Ascending aorta (tissue), 2 donors: ENCODE measurements at places on chromosomes 11 and 22. TPM values are rescaled to one million over a fixed set of nuclear protein-coding genes. Genes with fewer than 3 reads are reported as not detected.

Gene MOV10L1
- not detected for total RNA-seq

Gene CFAP300
- total RNA-seq = not detected

Gene TMEM179B
- total RNA-seq = 102 TPM

Gene UCP3
- total RNA-seq = not detected

Gene MS4A6E
- not detected for total RNA-seq

- peak; percentile 53 for DNase-seq
These were observed 22.2 kb downstream of the MRGPRG start for GRCh38 chr11:3196161-3197043.

DNA sequence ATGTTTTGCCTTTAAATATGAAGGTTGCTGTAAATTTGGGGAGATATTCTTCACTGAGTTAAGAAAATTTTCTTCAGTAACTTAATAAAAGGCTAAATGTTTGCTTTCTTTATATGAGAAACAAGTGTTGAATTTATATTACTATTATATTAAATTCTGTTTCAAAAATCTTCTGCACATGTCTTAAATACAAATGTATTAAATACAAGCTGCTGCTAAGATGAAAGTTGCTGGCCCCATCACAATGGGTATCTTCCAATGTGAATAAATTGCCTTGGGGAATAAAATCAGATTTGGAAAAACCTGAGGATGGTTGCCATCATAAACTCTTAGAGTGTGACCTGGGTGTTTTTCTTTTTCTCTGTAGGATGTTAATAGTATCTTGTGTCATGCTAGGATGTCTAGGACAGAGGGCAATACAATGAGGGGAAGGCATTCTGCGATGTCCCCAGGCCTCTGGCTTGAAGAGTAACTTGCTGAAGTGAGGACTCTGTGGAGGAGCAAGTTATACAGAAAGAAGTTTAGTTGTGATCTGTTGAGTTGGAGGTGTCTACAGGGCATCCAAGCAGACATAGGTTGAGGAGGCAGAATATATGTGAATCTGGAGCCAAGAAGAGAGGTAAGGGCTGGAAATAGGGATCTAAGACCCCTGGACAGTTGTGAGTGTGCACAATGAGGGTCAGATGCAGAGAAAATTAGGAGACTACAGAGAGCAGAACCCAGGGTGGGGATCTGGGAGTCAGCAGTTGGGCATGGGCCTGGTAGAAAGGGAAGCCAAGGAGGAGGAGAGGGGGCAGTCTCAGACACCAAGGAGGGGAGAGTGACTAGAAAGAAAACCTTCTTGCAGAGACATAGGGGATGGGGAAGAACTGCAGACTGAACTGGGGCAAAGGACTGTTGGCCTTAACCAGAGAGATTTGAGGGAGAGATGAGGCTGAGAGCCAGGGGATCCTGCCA, 4.8 kb downstream of the IGLL5 start:
- DNase-seq = no peak

DNA sequence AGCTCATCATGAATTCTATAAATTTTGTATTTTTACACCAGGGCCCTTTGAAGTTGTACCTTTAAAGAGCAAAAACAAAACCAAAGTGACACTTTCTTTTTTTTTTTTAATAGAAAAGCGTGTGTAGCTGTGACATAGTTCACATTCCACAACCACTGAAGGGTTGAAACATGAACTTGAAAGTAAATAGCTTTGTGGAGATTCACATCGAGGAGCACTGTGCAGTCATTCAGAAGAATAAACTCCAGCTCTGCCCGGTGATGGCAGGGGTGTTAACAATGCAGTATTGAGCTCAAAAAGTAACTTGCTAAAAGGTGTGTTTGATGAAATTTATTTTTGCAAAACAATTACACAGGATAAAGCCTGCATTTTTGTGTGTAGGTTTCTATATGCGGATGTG, 1166.2 kb downstream of the TBC1D22A start:
- no peak for DNase-seq

- no peak for DNase-seq
These were observed 93.2 kb upstream of the OR4B1 start for GRCh38 chr11:48123254-48123875.

DNA sequence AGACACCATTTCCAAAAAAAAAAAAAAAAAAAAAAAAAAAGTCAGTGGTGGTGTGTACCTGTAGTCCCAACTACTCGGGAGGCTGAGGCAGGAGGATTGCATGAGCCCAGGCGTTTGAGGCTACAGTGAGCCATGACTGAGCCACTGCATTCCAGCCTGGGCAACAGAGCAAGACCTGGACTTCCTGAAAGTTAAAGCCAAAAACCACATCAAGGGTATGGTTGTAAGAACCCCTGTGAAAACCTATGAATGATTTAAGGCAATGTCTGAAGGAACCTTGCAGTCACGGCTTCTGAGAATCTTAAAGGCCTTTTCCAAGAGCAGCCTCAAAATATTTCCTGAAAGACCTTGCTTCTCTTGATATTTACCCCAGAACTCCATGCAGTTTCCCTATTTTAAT, 30.5 kb upstream of the MSANTD2 start:
- no peak for DNase-seq

DNA sequence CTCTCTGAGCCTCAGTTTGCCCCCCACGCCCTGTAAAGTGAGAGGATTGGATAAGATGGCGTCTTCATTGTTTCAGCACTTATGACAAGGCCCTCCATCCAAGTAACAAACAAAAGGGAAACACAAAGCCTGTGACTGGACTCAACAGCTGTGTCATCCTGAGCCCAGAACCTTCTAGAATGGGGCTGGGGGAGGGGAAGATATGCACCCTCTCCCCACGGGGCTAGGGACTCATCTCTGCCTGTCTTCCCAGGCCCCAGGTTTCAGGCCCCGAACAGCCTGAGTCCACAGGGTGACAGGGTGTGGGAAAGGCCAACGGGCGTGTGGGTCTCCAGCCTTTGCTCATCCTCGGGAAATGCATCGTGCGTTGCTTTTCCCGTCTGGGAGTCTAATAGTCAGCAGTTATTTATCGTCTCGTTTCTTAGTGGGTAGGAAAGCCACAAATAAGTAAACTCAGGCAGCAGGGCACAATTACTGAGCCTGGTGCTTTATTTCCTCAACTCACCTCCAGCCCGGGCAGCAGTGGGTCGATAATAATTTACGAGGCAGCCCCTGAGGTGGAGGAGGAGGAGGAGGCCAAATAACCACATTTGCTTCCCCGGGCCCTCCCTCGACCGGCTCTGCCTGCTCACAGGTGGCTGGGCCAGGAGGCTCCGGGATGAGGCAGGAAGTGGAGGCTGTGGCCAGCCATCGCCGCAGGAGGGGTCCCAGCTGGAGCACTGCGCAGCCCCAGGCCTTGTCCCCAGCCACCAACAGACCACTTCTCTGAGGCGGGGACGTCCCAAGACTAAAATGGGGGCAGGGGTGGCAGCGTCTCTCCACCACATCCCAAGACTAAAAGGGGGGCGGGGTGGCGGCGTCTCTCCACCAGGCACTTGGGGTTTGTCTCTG, 54.4 kb downstream of the FLRT1 start:
- no peak for DNase-seq
